ENCODE measurements at places on chromosomes 11 and 22.

GRCh38 chr11:116500026-116500946, 272.5 kb downstream of the BUD13 start:
- no peak for DNase-seq

- no peak for DNase-seq
Measured at GRCh38 chr22:42912059-42912458, 55.0 kb upstream of the ARFGAP3 start.

DNA sequence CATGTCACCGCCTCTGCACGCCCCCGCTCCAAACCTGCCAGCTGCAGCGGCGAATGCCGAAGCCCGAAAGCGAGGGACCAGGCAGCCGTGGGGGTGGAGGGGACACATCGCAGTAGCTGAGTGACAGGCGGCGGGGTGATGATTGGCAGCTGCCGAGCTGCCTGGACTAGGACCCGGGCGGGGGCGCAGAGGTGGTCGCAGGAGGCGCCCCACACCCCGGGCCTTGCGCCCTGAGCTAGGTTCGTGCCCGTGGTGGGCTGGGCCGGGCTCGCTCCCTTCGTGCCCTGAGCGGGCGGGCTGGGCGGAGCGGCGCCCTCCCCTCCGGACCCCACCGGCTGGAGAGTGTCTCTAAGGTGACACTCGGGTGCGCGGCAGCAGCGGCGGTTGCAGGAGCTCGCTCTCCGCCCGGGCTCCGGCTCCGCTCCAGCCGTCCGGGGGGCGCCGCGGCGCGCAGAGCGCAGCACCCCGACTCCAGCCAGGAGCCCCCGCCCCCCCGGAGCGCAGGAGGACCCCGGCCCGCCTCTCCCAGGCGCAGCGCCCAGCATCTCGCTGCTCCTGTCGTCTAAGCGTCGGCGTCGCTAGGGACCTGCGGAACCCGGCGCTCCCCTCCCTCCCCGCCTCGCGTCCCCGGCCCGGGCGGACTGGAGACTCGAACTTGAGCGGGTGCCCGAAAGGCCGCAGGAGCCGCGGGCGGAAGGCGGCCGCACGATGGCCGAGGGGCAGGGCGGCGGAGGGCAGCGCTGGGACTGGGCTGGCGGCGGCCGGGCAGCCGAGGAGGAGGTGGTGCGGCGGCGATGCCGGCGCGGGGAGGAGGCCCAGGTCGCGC, 14.5 kb upstream of the DGKZ start:
- DNase-seq: no peak

- no peak for DNase-seq
Measured at GRCh38 chr11:131666006-131666405, 295.6 kb downstream of the NTM start.

DNA sequence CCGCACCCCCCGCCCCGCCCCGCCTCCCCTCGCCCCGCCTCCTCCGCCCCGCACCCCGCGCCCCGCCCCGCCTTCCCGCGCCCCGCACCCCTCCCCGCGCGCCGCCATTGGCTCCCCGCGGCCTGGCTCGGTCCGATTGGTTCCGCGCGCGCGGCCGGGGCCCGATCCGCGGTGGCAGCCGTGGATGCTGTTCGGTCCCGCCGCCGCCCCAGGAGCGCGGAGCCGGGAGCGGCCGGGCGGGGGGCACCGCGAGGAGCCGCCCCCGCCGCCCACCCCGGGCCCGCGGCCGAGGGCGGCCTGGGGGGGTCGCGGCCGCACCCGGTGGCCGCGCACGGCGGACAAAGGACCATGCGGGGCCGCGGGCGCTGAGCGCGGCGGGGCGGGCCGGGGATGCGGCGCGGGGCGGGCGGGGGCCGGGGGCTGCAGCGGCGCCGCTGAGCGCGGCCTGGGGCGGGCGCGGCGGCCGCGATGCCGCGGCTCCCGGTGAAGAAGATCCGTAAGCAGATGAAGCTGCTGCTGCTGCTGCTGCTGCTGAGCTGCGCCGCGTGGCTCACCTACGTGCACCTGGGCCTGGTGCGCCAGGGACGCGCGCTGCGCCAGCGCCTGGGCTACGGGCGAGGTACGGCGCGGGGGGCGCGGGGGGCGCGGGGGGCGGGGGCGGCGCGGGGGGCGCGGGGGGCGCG, at the start of gene B4GALNT4:
Gene B4GALNT4 (plus strand): TSS at position 164 of the 683 bp plus-strand sequence. CDS start 305 bp downstream, at position 469.
- DNase-seq: no peak

GRCh38 chr22:46961591-46962295, 199.3 kb downstream of the TBC1D22A start:
- DNase-seq: no peak

- no peak for DNase-seq
Measured at GRCh38 chr11:18769802-18770456, 21.7 kb downstream of the PTPN5 start.

DNA sequence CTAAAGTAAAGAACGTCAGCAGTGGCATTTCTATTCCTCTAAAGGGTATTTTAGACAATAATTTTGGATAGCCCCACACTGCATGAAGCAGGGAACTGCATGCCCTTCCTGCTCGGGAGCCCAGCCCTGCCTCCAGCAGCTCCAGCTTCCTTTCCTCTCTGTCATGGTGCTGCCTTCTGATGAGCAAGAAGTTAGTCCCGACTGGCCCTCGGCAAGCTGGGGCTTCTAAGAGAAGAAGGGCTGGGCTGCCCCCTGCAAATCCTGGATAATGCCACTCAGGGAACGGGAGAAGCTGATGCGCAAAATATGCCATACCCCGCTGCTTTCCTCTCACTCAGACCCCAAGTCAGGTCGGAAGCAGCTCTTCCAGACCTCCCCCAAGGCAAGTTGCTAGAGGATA, 296.4 kb downstream of the ETS1 start:
- DNase-seq: no peak

DNA sequence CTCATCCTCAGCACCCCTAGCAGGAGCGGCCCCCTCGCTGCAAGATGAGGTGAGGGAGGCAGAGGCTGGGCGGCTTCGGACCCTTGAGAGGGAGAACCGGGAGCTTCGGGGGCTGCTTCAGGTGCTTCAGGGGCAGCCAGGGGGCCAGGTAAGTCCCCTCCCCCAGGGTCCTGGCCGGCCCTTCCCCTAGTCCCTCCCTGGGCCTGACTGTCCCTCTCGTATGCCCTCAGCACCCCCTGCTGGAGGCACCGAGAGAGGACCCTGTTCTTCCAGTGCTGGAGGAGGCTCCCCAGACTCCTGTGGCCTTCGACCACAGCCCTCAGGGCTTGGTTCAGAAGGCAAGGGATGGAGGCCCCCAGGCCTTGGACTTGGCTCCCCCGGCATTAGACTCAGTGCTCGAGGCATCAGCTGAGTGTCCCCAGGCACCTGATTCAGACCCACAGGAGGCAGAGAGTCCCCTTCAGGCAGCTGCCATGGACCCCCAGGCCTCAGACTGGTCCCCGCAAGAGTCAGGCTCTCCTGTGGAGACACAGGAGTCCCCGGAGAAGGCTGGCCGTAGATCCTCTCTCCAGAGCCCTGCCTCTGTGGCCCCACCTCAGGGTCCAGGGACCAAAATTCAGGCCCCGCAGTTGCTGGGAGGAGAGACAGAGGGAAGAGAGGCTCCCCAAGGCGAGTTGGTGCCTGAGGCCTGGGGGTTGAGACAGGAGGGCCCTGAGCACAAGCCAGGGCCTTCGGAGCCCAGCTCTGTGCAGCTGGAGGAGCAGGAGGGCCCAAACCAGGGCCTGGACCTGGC, 4.0 kb downstream of the CCDC88B start:
- DNase-seq: no peak

DNA sequence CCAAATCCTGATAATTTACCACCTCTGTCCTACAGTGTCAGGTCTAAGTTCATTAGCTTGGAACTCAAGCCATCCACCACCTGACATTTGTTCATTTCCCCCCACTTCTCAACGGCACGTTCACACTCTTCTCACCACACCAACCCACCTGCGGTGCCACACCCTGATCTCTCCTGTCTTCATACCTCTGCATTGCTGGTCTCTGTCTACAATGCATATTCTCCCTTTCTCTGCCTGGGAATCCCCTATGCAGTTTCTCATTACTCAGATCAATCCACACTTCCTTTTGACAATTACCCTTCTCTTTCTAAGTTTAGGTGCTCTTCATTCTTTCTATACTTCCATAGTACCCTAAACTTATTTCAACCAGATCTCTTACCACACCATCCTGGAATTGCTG, 20.4 kb upstream of the EMSY start:
- no peak for DNase-seq

DNA sequence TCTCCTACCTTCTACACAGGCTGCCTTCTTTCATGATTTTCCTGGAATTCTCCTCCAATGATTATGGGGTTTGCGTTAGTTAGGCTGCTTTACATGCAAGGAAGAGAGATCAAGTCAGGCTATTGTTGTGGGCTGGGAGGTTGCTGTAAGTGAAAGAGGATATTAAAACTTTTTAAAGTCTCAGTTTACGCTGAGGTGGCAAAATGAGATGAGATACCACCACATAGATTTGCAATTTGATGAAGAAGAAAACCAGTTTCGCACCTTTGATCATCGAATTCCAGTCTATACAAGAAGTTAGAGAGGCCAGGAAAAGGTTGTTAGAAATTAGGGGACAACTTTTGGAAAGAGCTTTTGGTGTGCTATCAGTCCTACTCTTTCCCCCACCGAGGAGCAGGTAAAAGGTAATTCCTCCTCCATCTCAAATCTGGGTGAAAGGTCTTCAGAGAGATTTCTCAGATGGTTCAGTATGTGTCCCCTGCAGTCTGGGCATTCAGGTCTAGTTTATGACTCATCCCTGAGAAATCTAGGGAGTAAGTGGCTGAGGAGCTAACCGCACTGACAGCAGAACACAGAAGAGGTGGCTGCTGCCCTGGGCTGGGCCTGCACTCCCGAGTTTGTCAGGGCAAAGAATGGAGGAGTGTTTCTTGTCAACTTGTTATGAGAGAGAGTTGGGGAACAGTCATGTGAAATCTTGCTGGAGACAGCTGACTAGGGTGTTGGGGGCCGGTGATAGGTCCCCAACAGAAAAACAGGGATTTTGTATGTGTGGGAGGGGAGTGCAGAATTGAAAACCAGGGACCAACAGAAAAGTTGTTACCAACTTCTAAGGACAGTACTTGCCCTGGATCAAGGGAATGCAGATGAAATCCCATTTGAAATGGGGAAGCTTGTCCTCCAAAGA, 34.7 kb downstream of the CCDC83 start:
- no peak for DNase-seq

DNA sequence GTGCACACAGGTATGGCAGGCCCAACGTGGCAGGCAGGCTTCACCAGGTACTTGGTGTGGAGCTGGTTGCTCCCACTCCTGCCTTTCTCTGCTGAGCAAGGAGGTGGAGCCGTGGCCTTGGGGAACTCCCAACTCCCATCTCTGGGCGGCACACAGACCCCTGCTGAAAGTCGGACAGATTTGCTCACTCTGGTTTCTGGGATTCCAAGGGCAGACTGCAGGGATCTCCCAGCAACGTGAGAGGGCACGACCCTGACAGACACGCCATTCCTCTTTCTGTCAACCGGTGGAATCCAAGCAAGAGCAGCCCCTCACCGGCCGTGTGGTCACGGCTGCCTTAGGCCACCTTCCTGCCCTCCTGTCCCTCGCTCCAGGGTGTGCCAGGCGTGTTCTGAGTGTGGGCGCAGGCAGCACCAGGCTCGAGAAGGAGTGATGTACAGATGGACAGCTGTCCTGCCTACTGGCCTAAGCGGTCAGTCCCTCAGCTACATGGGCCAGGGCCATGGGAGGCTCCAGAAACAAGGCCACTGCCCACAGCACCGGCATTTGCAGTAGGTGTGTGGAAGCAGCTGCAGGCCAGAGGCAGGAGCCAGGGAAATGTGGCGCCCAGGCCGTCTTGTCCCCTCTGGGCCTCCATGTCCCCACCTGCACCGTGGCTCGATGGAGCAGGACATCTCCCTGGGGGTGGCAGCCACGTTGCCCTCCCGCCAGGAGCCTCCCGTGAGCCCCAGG, 13.7 kb upstream of the PPARA start:
- no peak for DNase-seq

DNA sequence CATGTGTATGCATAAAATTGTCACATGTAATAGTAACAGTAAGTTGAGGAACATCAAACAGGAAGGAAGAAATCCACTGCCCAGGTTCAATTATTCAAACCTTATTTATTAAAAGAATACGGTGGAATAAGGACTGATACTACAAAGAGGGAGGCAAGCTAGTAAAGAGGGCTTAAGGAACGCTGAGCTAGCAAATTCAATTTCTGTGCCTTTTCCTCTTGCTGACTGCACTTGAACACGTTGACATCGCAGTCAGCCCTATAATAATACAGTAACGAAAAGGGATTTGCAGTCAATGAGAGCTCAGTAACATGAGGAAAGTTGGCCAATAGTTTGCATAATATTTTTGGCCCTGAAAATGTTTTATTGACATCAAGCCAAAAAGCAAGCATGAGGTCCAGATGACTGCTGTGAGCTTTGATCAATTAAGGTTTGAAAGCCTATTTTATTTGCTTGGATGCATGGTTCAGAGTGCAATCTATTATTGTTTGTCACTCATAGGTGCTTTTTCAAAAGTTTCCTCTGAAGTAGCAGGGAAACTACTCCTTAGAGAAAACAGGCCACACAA, 861.8 kb downstream of the LRRC4C start:
- no peak for DNase-seq

- DNase-seq: no peak
Measured at GRCh38 chr22:37716708-37717107, 19.9 kb downstream of the TRIOBP start.

DNA sequence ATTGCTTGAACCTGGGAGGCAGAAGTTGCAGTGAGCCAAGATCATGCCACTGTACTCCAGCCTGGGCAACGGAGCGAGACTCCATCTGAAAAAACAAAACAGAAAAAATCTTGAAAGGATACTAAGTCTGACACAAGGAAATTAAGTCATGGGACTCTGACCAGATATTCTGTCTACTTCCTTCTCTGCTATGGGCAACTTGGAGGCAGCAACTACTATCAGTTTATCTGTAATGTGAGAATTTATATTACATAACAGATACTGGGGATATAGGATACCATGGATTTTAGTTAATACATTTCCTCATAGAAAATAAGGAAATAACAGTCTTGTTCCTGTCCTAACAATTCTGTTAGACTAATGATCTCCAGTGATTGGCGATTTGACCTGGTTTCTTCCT, 1.6 kb upstream of the SGSM3 start:
- no peak for DNase-seq

DNA sequence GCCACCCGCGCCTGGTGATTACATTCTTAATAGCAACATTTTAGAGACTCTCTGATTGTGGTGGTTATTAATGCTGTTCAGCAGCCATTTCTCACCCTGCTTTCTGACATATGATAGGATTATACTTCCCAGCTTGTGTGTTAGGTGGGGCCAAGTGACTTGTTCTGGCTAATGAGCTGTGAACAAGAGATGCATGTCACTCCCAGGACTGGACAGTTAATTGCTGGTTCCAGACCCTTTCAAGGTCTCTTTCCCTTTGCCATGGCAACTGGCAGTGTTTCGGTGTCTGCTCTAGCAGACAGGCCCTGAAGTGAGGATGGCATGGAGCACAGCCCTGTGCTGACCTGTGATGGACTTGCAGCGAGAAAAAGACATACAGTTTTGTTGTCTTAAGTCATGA, 8.9 kb upstream of the PTPRJ start:
- no peak for DNase-seq

GRCh38 chr11:104565583-104565961, 332.7 kb downstream of the CASP12 start:
- DNase-seq: no peak

DNA sequence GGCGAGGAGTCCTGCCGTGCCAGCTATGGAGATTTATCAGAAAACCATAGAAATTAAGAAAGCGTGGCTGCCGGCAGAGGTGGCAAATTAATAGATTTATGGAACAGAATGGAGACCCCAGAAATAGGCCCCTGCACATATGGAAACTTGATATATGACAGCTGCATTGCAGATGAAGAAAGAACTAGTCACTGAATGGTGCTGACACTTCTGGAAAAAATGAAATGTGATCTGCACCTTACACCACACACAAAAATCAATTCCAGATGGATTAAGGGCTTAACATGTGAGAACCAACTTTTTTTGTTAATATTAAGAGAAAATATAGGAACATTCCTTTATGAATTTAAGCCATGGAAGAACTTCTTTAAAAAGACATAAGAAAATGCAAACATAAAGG, 40.3 kb upstream of the TSKU start:
- no peak for DNase-seq
